ENCODE measurements at places on chromosomes 4 and X.

GRCh38 chrX:38513112-38513742, 48.1 kb upstream of the TSPAN7 start:
- DNase-seq, result no peak

DNA sequence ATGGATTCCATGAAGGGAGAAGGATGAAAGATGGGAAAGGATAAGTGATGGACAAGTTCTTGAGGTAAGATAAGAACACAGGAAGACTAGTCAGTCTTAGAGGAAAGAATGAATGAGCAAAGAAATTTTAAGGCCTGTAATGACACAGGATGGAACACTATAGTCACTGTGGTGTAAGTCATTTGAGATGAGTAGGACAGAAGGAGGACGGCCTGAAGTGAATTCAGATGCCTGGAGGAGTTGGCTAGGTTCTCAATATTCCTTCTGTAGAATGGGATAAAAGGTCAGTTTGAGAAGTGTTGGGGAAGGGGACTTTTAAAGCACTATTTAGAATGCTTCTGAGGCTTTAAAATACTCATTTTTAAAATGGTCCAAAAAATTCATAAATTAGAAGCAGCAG, 3.9 kb downstream of the MSMO1 start:
- no peak for DNase-seq

DNA sequence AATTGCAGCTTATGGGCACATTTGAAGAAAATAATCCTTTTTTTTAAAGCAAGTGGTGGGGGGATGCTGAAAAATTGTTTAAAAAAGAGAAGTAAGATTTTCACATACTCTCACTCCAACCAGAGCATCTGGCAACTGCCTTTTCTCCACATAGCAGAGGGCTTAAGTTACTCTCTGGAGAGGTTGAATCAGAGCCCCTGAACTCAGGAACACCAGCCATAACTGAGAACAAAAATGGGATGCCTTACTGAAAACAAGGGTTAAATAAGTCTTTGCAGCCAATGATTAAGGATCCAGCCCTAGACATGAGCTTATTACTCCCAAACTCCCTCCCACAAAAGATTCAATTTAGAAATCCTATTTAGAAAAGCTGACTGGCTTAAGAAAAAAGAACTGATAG, 27.5 kb downstream of the CASK start:
- DNase-seq, result no peak

GRCh38 chrX:86023811-86024210, 23.5 kb downstream of the CHM start:
- DNase-seq, result no peak

DNA sequence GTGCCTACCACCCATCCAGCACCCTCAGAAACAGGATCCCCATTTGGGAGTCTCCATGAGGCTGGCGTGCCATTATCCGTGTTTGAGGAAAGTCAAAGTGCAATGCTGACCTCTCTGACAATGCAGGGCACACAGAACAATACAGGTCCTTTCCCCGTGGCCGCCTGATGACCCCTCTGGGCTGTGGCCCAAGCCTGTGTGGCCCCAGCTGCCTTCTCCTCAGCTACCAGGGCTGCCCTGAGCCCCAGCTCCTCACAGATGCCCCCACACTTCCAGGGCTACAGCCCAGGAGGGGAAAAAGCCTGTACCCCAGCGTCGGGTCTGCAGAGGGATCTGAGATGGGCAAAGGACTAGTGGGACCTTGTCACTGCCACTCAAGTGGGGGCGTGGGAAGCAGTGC, 15.5 kb downstream of the ZFYVE28 start:
- no peak for DNase-seq

- no peak for DNase-seq
Observed at GRCh38 chr4:171022824-171023230, 790.4 kb upstream of the GALNTL6 start.

DNA sequence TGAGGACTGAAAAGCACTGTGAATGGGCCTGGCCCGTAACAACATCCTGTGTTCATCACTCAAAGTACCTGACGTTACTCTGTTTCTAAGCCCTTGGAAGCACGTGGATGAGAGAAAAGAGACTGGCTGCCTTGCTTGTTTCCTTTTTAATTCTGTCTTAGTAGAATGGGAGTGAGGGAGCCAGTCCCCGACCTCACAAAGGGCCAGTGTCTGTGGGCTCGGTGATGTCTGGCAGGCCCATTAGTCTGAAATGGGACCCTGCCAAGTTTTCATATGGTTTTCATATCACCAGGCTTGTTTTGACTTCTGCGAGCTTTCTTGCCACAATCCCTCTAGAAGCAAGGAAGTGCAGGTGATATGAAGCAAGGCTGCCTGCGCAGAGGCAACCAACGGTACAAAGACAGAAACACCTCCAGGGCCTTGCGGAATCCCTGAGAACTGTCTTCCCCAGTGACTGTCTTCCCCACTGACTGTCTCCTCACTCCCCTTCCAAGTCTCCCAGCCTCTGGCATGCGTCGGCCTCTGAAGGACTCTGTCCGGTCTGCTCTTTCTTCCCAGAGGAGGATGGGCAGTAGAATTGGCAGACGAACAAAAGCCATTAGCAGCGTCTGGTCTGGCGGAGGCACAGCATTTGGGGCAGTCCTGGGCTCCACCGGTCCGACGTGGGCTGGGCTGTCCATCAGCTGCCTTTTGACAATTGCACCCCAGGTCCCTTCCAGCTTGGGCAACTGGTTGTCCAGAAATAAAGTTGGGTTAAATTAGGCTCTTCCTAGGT, 20.2 kb upstream of the RASL11B start:
- DNase-seq, result no peak

GRCh38 chrX:55041514-55041913, 10.7 kb upstream of the ALAS2 start:
- DNase-seq, result no peak
